CD8-positive, alpha-beta memory T cell (primary cell): ENCODE measurements at places on chromosomes 12 and 14.

GRCh38 chr12:28517101-28517500 lies 326.8 kb downstream of the CCDC91 start:
- H3K27me3 ChIP-seq, result no peaks in the 10 kb centered on the region
- H3K27ac ChIP-seq, result no peak overlapping the region
- DNase-seq, result no peak
- no peaks in the 10 kb centered on the region for H3K36me3 ChIP-seq
- no peaks in the 10 kb centered on the region for H3K4me1 ChIP-seq

GRCh38 chr12:121996050-121996944 lies 25.4 kb upstream of the BCL7A start:
- H3K27me3 ChIP-seq, result no peaks in the 10 kb centered on the region
- H3K27ac ChIP-seq, result no peak overlapping the region
- no peaks in the 10 kb centered on the region for H3K36me3 ChIP-seq
- no peak for DNase-seq

- H3K4me1 ChIP-seq, result no peaks in the 10 kb centered on the region
- DNase-seq, result no peak
- no peak overlapping the region for H3K27ac ChIP-seq
- H3K27me3 ChIP-seq, result no peaks in the 10 kb centered on the region
- H3K4me3 ChIP-seq, result no peak overlapping the region
These were observed 29.5 kb downstream of the YAF2 start for GRCh38 chr12:42208574-42208973.

GRCh38 chr12:79063258-79063657 lies 198.7 kb downstream of the SYT1 start:
- H3K4me3 ChIP-seq, result no peak overlapping the region
- no peaks in the 10 kb centered on the region for H3K36me3 ChIP-seq
- DNase-seq, result no peak

DNA sequence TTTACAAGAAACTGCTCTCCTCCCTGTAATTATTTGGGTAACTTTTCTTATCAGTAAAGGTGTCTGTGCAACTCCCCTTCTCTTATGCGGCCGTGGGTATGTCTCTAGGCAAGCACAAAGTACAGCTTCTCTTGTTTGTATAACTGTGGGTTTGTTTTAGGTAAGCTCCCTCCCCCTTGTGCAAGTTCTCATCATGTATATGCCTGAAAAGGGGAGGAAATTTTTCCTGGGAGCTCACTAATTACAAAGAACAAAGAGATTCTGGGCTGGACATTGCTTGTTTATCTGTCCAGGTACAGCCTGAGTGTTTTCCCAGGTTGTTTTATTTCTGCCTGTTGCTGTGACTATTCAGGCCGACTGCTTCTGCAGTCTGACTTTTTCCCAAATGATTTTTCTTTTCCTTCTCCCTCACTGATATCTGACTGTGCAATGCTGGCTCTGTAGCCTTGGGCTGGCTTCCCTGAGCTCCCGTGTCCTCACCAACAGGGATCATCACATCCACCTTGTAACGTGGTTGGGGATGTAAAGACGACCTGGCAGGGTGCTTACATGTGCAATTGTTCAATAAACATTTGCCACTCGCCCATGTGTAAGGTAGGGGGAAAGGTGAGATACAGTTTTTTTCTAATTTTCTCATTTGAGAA lies 916.5 kb downstream of the AACS start:
- no peaks in the 10 kb centered on the region for H3K36me3 ChIP-seq
- H3K27me3 ChIP-seq, result no peaks in the 10 kb centered on the region
- no peaks in the 10 kb centered on the region for H3K4me1 ChIP-seq
- H3K4me3 ChIP-seq, result no peak overlapping the region
